ENCODE measurements at places on chromosomes 2 and 18.

DNA sequence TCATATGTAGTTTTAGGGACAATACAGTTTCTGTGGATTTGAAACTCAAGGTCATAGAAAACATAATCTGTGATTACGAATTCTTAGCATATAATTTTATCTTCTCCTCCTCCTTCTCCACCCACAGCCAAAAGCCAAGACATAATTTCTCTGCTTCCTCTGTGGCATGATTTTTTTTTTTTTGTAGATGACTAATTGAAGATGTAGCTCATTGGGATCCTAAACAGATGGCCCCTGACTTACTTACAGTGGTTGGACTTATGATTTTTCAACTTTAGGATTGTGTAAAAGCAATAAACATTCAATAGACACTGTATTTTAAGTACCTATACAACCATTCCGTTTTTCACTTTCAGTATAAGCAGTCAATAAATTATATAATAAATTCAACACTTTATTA lies 42.3 kb downstream of the FSIP2 start:
- peak; percentile 3 for DNase-seq

- no peak for DNase-seq
These were observed 73.4 kb downstream of the PLEKHM3 start for GRCh38 chr2:207951734-207952470.

GRCh38 chr2:225042800-225043167 lies 516 bp upstream of the DOCK10 start:
- DNase-seq, result no peak

DNA sequence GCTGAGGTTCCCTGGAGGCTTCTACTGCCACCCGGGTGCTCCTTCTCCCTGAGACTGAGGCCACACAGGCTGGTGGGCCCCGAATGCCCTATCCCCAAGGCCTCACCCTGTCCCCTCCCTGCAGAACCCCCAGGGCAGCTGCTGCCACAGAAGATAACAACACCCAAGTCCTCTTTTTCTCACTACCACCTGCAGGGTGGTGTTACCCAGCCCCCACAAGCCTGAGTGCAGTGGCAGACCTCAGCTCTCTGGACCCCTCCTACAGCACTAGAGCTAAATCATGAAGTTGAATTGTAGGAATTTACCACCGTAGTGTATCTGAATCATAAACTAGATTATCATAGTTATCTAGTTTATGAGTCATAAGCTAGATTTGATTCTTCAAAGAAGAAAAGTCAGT lies 7.3 kb upstream of the CENPA start:
- no peak for DNase-seq

DNA sequence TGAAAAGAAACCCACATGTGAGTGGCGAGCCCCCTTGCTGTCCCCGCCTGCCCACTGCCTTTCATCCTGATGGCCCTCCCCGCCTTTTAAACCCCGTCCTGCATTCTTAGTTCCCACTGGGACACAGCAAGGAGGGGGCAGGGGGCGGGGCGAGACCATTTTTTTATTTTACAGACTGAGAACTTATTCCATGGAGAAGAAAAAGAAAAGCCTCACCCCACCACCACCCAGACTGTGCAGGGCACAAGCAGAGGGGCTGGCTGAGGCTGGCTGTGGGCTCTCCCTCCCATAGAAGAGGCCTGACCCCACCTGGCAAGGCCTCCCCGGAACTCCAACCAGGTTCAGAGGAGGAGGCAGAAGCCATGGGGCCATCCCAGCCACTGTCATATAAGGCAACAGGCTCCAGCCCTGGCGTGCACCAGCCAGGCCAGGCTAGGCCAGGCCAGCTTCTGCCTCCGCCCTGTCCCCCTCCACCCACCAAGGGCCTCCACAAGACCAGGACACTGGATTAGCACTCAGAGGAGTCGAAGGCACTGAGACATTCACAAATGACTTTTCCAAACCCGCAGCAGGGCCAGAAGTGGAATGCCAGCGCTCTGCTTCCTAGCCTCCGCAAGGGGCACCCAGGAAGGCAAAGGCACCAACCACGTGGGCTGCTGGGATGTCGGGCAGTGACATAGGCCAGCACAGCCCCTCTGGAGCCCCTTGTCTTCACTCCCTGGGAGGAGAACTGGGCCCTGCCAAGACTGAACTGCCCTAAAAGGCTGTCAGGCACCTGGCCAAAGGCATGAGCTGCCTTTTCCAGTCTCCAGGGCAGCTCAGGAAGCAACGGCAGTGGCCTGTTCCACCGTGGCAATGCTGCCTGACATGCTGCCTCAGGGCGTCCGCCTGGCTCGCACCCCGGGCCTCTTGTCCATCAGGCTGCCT lies 37.5 kb upstream of the SEMA4C start:
- DNase-seq, result peak; percentile 16

- DNase-seq, result no peak
These were observed 20.1 kb downstream of the ANKRD12 start for GRCh38 chr18:9156604-9157249.

DNA sequence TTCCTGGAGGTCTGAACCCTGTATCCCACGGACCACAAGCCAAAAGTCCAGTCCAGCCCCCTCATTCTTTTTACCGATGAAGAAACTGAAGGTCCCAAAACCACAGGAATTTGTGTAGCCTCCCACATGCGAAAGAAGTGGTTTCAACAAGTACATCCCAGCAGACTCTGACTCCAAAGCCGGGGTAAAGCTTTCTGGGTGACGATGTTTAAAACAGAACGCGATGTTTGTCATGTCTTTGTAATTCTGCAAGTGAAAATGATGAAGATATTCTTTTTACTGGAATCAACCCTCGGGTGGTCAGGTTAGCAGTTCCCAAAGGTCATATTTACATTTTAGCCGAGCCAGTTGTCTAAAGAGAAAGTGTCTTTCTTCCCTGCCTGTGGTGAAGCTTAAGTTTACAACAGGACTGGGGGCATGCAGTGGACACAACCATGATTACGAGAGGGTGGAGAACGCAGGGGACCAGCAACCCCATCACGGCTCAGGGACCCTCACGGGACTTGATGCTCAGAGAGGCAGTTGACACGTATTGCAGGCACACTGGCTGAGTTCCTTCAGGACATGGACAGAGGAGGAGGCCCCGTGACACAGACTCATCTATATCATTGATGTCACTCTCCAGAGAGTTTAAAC lies 17.8 kb upstream of the TMEM131 start:
- no peak for DNase-seq

- no peak for DNase-seq
These were observed 82.8 kb upstream of the CCBE1 start for GRCh38 chr18:59779979-59780378.

DNA sequence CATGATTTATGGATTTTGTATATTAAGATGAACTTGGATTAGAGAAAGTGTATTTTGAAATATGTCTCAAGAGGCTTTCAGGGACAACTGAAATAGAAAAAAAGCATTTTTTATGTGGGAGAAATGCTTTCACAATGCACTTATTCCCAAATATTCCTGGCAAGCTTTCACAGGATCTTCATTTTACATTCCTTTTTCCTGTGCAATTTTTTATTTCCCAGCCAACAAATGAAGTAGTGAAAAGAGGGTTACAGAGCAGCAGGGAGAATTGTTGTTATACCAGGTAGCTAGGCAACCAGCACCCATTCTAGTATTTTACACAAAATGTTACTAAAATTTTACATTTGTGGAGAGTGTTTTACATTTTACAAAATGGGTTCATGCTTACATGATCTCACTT lies 167.0 kb upstream of the RPRM start:
- DNase-seq, result no peak
